ENCODE measurements at places on chromosomes 13 and 19.

- DNase-seq = no peak
Observed at GRCh38 chr13:45200701-45201232, at the start of gene KCTD4. Gene KCTD4 (minus strand): TSS chr13:45201045. CDS start chr13:45194567, 6,478 bp downstream.

DNA sequence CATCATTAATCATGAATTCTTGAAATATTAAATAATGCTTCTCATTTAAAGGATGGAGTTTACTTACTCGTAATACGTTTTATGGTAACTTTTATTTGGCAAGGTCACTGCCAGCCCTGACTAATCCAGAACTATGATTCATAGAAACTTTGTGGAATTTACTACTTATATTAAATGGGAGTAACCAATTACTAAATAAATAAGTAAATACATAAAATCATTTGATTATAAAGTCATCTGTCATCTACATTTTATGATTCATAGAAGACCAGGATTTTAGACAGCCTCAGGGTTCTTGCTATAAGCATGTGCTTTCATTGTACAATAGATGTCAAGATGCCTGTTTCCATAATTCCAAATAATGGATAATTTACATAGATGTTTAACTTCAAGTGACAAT is 611.1 kb downstream of the TBC1D4 start:
- DNase-seq = no peak

DNA sequence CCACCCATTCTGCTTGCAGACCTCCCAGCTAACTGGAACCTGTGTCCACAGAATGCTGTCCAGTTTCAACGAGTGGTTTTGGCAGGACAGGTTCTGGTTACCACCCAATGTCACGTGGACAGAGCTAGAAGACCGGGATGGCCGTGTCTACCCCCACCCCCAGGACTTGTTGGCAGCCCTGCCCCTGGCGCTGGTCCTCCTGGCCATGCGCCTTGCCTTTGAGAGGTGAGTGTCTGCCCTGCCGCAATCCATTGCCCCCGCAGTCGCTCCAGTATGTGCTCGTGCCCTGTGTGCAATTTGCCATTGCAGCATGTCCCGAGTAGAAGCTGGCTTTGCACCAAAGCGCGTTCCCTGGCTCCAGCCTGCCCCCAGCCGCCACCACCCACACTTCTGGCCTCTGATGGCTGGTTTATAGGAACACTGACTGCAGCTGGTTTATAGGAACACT is 41.9 kb downstream of the CERS4 start:
- no peak for DNase-seq

DNA sequence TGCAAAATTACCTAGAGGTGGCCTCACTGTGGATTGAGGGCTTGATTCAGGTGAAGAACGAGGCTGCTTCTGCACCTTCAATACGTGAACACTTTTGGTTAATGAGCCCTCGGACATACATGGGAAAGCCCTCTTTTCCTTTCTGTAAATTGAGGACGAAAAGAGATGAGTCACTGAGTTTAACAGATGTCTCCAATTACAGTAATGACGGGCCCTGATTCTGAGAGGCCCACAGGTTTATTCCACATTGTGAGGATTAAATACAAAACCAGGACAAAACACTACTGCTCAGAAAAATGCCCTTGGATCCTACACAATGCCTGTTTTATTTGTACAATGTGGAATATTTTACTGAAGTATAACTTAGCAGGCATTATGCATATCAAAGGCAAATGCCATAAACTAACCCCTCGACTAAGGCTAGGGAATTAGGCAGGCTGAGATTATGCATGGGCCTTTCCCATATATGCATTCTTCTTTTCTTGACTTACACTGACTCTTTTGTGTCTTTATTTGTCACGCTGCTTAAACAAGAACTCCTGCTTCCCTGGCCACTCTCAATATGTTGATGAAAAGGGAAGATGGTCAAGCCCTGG is 819.9 kb downstream of the OLFM4 start:
- no peak for DNase-seq
